ENCODE measurements at places on chromosomes 11 and 22. TPM values are rescaled to one million over a fixed set of nuclear protein-coding genes. Genes with fewer than 3 reads are reported as not detected.

GRCh38 chr22:31295360-31295759 is 3.1 kb upstream of the PIK3IP1 start:
- DNase-seq = no peak

- peak; percentile 57 for DNase-seq
Observed at GRCh38 chr11:102986815-102987214, 31.3 kb upstream of the MMP13 start.

DNA sequence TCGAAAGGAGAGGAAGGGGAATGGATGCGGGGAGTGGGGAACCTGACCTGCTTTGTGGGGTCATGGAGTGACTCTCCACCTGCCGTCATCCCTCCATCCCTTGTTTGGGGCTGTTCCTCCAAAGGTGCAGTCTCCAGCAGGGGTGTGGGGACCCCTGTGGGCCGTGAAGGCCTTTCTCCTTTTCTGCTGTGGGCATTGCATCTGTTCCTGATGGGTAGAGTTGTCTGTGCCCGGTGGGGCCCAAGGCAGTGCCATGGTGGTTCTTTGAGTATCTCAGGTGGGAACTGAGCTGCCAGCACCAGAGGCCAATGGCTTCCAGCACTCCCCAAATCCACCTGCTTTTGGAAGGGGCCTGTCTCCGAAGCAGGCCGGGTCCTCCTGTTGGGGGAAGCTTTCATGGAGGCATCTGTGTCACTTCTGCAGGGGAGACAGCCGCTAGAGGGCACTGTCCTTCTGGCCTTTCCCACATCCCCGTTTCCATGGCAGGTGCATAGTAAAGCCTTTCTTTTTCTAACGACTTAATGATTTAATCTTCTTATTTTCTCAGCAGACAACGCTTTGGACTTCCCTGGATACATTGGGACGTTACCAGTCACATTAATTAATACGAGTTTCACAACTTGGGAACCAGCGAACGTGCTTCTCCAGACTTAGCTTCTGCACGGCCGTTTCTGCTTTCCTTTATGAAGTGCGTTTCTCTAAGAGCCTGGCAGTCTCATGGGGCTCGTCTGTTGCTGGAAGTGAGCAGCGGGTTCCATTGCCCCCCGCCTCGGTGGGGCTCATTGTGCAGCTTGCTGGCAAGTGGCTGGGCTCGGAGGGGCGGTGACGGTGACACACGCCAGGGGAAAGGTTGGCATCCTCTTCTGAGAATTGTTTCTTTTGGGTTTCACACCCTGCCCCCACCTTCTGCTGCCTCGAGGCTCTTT is 57.1 kb downstream of the PARVB start:
- DNase-seq = peak; percentile 58

DNA sequence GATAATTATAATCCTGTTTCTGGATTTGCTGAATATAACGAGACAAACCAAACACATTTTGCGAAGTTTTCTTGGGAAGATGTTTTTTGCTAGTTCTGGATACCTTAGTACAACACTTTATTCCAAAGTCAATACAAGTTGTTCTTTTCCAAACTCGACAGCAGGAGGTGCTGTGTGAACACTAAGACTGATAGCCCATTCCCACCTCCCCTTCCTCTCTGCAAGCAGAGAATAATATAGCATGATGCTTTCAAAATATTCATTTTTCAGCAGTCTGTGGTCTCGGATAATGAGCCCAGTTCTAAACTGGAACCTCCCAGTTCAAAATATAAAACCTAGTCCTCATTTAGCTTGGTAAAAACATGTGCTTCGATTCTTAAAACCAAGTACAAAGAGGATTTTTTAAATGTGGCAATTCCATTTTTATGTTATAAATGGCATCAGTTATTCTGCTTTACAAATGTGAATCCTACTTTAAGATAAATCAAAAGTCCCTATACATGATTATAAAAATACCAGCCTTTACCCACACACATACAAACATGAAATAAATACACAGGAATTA is 129.1 kb downstream of the DCDC1 start:
- DNase-seq = no peak

DNA sequence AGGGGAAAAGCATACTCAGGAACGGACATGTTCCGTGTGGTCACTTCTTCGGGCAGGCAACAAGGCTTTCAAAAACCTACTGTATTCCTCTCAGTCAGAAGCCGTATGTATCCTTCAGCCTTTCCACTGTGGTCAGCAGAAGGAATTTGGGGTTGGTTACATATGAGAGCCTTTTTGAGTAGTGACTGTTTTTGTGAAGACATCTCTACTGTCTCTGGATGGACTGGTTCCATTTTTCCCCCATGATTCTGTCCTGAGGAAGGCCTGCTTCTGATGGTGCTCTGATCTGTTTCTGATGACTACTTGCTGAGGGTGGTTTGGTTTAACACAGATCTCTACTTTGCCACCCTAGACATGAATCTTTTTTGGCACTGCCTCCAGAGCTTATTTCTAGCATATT is 63.7 kb upstream of the HORMAD2 start:
- peak; percentile 39 for DNase-seq

- DNase-seq = no peak
Observed at GRCh38 chr22:46121079-46121478, 29.2 kb upstream of the PPARA start.

Gene CHRM1
- not detected for total RNA-seq

Gene SNX32
- total RNA-seq = not detected
